ENCODE measurements at places on chromosomes 12 and 14.

- no peak for DNase-seq
Measured at GRCh38 chr14:33349871-33350270, 411.2 kb downstream of the NPAS3 start.

DNA sequence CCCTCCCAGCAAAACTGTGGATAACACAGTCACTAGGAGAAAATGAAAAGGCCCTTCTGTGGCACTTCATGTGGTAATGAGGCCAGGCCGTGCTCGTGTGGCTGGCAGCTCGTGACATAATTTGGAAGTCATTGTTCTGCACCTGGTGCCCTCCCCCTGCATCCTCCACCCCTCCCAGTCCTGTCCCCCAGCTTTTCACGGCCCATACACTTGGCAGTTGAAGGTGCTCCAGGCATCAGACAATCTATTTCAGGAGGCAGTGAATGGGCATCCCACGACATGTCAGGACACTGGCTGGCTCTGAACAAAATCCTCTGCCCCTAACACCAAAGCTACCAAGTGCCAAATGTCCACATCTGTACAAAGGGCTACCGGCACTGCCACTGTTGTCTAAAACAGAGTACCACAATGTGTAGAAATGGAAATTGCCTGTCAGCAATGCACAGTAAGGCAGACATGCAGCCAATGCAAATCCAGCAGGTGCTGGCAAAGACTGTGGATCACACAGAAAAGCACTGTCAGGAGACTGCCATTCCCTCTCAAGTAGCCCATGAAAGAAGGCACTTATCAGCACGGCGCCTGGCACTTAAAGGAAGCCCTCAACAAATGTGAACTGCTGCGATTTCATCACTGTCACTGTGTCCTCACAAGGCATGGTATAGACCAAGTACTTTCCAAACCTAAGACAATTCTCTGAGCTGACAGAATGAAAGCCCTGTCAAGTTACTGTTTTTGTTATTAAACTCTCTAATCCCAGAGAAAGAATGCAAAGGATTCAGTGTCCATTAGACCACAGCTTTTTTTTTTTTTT is 39.1 kb downstream of the CORO1C start:
- DNase-seq, result no peak

DNA sequence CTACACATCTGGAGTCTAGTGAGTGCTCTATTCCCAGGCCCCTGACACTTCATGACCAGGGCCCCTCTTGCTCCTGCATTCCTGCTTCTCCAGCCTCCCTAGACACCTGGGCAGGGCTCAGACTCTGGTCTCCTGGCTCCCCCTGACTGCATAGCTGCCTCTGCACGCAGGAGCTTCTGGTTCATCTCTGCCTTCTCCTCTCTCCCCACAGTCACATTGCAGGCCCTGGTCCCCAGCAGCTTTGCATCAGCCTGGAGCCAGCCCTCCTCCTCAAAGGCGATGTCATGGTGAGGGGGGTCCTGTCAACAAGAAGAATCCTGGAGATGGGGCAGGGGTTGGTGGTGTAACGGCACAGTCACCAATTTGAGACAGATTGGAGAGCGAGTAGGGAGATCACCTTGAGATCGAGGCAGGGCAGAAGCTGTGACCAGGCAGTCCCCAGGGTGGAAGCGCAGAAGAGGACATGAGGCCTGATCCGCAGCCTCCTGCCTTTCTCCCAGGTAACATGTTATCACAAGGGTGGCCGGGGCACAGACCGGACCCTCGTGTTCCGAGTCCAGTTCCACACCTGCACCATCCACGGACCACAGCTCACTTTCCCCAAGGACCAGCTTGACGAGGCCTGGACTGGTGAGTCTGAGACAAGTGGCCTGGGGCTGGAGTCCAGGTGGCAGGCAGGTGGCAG is 8.1 kb downstream of the TNS2 start:
- no peak for DNase-seq

DNA sequence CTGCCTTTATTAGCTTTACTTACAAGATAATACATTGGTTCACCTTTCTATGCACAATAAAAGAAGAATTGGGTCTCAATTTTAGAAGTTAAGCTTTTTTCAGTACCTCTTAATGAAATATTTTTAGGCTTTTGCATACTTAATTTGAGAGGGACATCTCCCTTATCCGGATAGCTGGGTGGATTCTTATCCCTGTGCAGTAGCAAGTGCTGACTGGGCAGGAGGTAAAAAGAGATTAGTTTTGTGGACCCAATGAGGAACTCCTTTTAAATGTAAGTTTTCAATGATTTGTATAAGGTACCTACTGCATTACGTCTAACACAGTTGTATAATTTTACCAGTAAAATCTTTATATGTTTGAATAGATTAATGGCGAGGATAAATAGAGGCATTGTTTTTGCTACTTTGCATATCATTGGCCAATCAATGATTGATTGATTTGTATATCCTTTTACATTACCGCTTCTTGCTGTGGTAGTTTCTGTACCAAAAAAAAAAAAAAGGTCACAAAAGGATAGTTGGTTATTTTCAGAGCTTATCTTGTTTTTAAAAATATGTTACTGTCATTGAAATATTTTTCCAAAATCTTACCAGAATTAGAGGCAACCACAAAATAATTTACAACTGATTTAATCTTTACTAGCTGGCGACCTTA is 2.2 kb downstream of the CPSF6 start:
- no peak for DNase-seq

DNA sequence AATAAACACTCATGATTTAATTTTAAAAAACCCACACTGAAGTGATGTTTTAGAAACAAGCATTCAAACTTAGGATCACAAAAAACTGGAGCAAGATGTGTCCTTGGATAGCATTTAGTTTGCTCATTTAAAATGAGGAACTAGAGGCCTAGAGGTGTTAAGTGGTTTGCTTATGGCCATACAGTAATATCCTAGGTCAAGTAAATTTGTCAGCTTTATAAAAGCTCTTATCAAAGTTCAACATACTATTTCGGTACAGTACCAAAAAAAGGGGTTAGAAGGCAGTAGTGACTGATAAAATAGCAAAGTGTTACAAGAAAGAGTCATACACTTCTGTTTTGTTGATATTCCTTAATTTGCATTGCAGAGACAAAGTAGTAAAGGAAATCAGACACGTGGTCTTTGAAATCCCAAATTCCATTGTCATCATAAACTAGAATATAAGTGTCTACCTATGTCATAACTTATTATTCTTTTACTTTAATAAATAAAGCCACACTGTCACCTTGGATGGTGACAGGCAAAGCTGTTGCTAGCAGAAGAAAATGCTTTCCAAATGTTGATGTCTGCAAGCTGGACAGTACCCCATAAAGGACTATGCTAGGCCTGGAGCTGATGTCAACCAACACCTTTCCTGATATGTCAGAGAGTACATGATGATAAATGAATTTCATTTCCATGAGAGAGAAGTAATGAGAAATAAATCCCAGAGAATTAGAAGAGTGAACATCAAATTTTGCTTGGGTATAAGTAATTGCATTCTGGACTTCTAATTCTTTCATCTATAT is 17.6 kb upstream of the SRP54 start:
- DNase-seq, result no peak
